DMS53 (cell line): ENCODE measurements at places on chromosomes 5 and 9.

GRCh38 chr9:17470036-17470813, 108.6 kb upstream of the SH3GL2 start:
- DNase-seq = no peak

GRCh38 chr5:120330558-120330957, 133.5 kb upstream of the PRR16 start:
- no peak for DNase-seq

DNA sequence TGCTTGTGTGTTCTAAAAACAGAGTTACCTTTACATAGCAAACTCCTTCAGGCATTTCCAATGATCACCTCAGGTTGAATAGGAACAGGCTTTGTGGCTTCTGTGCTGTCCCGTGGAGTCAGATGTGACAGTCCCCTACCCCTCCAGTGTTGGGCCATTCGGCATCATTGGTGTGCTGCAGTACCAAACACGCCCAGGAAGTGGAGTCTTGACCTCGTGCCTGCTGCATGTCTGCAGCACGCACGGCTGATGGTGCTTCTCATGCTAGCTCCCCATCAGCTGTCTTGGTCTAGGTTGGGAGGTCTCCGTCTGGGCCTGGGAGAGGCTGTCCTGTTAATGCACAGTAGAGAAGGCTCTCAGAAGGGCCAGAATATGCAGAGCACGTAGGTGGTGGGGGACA, 42.5 kb upstream of the PHF2 start:
- no peak for DNase-seq

GRCh38 chr5:74977471-74977870, 74.9 kb downstream of the GCNT4 start:
- no peak for DNase-seq

- no peak for DNase-seq
These were observed 30.6 kb downstream of the SYK start for GRCh38 chr9:90832261-90832660.

DNA sequence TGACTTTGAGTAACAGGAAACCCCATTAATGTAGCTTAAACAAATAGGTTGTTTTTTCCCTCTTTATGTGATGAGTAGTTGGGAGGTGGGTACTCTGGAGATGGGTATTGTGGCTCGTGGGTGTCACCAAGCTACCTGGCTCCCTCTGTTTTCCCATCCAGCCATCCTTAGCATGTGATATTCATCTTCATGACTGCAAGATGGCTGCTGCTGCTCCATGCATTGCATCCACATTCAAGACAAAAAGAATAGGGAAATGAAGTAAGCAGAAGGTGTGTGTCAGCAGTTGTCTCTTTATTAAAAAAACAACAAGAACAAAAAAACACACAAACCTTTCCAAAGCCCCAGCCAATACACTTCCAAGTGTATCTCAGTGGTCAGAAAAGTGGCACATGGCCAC, 6.5 kb upstream of the ARHGAP26 start:
- DNase-seq = no peak

- peak; percentile 85 for DNase-seq
These were observed 80.4 kb upstream of the ADAMTSL1 start for GRCh38 chr9:18393340-18394130.

DNA sequence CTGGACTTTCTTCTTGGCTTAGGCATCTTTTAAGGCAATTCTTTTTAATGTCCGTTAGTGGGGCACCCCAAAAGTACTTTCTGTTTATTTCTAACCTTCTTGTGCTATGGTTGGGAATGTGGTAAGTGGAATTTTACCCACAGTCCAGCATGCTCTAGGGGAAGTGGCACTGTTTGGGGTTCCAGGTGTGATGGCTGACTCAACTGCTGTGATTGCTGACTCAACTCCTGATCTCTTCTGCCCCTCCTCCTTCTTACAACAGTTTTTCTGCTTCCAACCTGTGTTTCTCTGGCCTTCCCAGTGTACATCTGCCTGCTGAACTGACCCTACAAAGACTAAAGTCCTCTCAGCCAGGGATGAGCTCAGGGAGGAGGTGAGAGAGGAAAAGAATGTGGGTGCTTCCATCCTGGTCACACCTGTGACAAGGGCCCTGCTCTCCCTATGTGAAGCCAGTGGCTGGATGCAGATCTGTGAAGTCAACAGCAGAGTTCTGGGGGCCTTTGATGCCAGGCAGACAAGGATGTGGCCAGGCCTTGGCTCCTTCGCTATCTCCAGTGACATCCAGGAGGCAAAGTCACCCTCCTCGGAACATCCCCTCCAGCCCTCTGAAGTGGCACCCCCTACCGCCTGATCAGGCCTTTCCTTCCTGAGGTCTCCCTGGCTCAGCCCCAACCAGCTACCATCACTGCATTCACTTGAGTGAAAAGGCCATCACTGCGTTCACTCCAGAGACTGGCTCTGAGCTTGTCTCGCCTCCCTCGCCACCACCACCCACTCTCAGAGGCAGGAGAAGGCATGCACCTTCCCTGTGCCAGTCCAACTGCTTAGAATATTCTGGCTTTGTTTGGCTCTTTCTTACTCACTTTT, 72.2 kb downstream of the C5orf15 start:
- no peak for DNase-seq

GRCh38 chr9:21810388-21810787, 8.0 kb downstream of the MTAP start:
- no peak for DNase-seq

GRCh38 chr9:90569511-90569910, 73.1 kb downstream of the DIRAS2 start:
- no peak for DNase-seq

- peak; percentile 73 for DNase-seq
These were observed 17.7 kb downstream of the RALGDS start for GRCh38 chr9:133103183-133103986.

- no peak for DNase-seq
These were observed 206.1 kb downstream of the YTHDC2 start for GRCh38 chr5:113719549-113719948.

- no peak for DNase-seq
These were observed 8.4 kb downstream of the SREK1IP1 start for GRCh38 chr5:64759960-64760660.

DNA sequence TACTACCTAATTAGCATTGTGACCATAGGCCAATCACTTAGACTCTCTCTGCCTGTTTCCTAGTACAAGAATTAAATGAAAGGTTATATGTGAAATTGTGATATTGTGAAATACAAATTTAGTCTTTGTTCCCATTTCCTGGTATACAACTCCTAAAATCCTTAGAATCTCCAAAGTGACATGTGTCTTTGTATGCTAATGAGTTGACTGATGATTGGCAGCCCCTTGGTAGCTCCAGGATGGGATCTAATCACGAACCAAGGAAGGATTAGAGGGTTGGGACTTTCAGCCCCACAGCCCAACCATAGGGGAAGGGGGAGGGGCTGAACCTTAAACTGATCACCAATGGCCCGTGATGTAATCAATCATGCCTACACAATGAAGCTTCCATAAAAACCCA, 31.6 kb downstream of the ATP6V0E1 start:
- DNase-seq = no peak

GRCh38 chr5:113115061-113115460, 138.5 kb downstream of the DCP2 start:
- DNase-seq = no peak

DNA sequence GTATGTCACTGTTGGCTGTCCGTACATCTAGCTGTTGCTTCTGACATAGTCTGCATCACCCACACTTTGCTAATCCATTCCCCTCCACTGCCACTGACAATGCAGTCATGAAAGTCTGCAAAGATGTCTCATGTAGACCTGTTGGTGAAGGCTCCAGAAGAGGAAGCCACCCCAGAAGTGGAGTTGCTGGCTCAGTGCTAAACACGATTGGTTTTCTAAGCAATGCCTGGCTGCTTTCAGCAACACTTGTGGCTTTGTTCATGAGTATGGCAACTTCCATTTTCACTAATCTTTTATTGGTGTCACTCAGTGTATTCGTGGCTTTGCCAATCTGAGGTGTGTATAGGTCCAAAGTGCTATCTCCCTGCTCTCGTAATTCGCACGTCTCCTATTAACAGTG, 288.1 kb downstream of the GADD45G start:
- no peak for DNase-seq

DNA sequence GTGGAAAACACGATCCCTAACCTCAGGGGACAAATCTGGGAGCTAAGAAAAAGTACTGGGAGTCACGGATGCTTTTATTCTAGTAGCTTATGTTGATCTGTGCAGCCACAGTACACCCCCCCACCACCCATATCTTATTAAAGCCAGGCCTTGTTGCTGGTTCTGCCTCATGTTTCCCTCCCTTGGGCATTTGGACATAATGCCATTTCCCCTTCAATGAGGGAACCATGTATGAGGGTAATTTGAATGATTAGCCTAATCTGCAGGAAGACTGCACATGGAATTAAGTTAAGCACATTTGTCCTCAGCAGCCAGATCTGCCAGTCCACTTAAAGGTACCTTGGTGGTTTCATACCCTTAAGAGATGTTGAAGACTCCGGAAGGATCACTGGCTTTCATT, 102.0 kb downstream of the ARHGAP26 start:
- DNase-seq = no peak

GRCh38 chr5:99285606-99286005, 356.8 kb upstream of the CHD1 start:
- no peak for DNase-seq

DNA sequence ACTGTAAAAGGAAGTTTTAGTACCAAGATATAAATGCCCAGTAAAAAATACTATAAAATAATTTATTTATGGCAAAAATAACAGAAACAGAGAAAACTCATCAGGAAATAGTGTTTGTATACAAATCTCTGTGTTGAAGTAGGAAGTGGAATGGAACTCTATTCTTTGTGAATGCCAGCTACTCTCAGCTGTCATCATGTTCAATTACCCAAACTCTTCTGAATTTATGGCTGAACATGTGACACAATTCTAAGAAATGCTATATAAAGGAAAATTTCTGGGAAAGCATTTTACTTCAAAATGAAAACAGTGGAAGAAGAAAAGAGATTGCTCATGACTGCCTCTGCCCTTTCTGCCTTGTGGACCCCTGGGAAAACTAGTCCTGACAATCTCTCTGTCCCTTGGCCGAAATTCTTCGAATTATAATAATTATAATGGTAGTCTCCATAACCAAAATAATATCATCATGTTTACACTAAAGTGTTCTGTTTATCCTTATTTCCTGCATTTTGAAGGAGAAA, 522.3 kb upstream of the ST8SIA4 start:
- DNase-seq = no peak

- DNase-seq = no peak
These were observed 40.2 kb downstream of the FBXW11 start for GRCh38 chr5:171966270-171966669.

GRCh38 chr5:141155540-141156374, 5.9 kb downstream of the PCDHB6 start:
- DNase-seq = peak; percentile 29

DNA sequence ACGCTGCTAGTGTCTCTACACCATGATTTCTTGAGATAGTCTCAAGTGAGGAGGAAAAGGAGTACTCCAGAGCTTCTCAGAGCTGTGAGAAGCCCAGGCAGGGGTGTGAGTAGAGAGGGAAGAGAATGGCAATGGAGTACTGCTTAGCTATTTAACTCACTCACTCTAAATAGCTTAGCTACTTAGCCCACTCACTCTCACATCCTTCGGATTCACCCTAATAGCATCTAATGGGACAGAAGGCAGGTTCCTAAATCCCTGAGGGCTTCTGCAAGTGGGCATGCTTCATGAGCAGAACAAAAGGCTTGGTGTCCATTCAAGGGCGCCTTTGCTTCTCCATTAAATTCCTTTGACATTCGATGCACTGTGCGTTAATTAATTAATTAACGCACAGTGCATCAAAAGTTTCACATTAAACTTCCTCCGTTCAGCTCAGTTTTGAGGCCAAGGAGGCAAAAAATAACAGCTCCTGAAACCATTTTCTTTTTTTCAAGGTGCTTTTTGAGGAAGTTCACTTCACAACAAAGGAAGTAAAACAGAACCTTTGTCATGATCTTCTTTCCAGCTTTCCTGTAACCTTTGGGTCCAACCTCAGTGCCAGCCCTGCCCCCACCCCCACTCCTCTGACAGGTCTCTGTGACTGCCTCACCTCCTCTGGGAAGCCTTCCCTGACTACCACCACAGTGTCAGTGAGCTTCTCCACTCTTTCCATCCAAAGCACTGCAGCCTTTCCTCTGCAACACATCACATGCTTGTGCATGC, 294.0 kb downstream of the SEC61B start:
- no peak for DNase-seq

- no peak for DNase-seq
These were observed 405.6 kb downstream of the GABRG2 start for GRCh38 chr5:162473041-162473714.

- DNase-seq = no peak
These were observed 15.0 kb downstream of the TRPM6 start for GRCh38 chr9:74872619-74873233.

DNA sequence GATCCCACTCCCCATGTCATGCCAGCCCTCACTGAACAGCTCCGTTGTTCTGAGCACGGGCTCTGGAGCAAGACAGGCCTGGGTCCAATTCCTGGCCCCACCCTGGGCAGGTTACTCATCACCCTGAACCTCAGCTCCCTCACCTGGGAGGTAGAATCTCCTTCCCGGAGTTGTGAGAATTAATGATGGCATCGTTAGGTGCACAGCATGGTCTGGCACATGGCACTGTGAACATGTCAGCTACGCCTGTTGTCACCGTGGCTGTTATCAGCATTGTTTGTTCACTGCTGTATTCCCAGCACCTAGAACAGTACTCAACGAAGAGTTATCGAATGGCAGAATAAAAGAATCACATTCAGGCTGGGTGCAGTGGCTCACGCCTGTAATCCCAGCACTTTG, 43.0 kb downstream of the LRSAM1 start:
- DNase-seq = no peak

- DNase-seq = no peak
These were observed 239.0 kb downstream of the FSTL4 start for GRCh38 chr5:133373121-133373870.

DNA sequence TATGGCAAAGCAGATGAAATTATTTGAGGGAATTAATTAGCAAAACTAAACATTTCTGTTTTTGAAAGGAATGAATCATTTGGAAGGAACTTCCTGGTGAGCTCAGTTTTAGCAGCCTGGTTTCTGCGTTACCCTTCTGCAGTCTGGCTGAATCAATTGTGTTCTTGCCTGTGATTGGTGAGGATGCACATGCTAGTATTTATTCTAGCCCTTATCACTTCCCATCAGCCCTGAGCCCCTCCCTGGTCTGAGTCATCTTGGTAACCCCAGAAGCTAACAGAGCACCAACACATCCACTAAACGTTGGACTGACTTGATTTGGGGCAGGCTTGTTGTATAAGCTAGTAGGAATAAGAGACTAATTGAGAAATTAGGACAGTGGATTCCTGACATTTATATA, 6.6 kb downstream of the TJP2 start:
- DNase-seq = peak; percentile 72
